ENCODE measurements at places on chromosomes 5 and 9. TPM values are rescaled to one million over a fixed set of nuclear protein-coding genes. Genes with fewer than 3 reads are reported as not detected.

The OCLN gene
- total RNA-seq: 0.21 TPM

The ZNF366 gene
- total RNA-seq: not detected

The NUTM2F gene
- total RNA-seq: not detected

The GCNT4 gene
- 0.28 TPM for total RNA-seq

The LHX3 gene
- total RNA-seq: not detected

The HSD17B3 gene
- not detected for total RNA-seq

The ALDH7A1 gene
- 3.5 TPM for total RNA-seq

The PLEKHG4B gene
- not detected for total RNA-seq

The PPP3R2 gene
- not detected for total RNA-seq

GRCh38 chr9:87322840-87323635, 174.6 kb upstream of the DAPK1 start:
- DNase-seq: no peak
- no peaks in the 10 kb centered on the region for H3K27me3 ChIP-seq
- no peak overlapping the region for H3K4me3 ChIP-seq
- H3K27ac ChIP-seq: no peak overlapping the region
- no peaks in the 10 kb centered on the region for H3K4me1 ChIP-seq
- H3K36me3 ChIP-seq: no peaks in the 10 kb centered on the region

DNA sequence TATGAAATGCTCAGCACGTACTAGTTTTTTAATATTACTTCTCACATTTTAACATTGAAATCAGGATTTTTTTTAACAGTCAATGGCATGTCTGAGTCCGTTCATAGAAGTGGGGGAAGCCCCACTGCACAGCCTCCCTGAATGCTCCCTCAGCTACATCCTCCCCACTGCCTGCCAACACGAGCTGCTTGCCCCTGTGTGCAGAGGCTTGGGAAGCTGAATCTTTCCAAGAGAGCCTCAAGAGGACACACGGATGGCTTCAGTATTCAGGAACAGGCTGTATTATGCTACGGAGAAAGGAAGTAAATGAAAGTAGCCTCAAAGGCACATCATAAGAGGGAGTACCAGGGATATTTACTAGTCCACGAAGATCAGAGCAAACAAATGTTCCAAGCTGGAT, 248.7 kb downstream of the SPOCK1 start:
- H3K4me1 ChIP-seq: no peaks in the 10 kb centered on the region
- H3K27ac ChIP-seq: no peak overlapping the region
- peaks cover 2% of the 10 kb centered on the region for H3K27me3 ChIP-seq

- no peaks in the 10 kb centered on the region for H3K27me3 ChIP-seq
- no peak for DNase-seq
- no peaks in the 10 kb centered on the region for H3K36me3 ChIP-seq
- H3K27ac ChIP-seq: no peak overlapping the region
These were observed 48.9 kb downstream of the PRR16 start for GRCh38 chr5:120512791-120513650.

DNA sequence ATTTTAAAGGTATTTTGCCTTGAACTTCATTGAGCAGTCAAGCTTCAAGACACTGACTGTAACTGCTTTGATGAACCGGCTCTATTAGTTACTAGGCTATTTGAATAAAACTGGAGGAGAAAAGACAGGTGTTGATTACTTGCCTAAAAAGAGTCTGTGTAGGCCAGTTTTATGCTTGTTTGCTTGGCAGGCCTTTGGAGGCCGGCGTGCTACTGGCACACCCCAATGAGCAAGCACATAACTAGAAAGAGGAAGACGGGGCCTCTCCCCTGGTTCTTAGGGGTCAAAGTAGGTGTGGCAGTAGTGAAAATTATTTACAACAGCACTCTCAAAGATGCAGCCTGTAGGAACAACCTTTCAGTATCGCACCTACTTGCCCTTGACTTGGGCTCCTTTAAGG, 2.1 kb upstream of the ZFR start:
- H3K36me3 ChIP-seq: peaks cover 17% of the 10 kb centered on the region
- no peak for DNase-seq
- peaks cover 23% of the 10 kb centered on the region for H3K4me1 ChIP-seq
- no peak overlapping the region for H3K4me3 ChIP-seq
- peaks cover 23% of the 10 kb centered on the region for H3K27me3 ChIP-seq

- peaks cover 3% of the 10 kb centered on the region for H3K36me3 ChIP-seq
- no peak overlapping the region for H3K4me3 ChIP-seq
- DNase-seq: no peak
- H3K27ac ChIP-seq: no peak overlapping the region
These were observed 46.3 kb downstream of the AP3S1 start for GRCh38 chr5:115888027-115888426.

- no peak for DNase-seq
- H3K4me3 ChIP-seq: no peak overlapping the region
- H3K4me1 ChIP-seq: no peaks in the 10 kb centered on the region
- no peak overlapping the region for H3K27ac ChIP-seq
- no peaks in the 10 kb centered on the region for H3K27me3 ChIP-seq
These were observed 316.1 kb downstream of the CDK5RAP2 start for GRCh38 chr9:120263836-120264235.

- H3K4me1 ChIP-seq: no peaks in the 10 kb centered on the region
- H3K27ac ChIP-seq: no peak overlapping the region
- no peak overlapping the region for H3K4me3 ChIP-seq
- DNase-seq: no peak
These were observed 23.0 kb downstream of the ABL1 start for GRCh38 chr9:130857864-130858738.

GRCh38 chr5:159216454-159216853, 7.1 kb upstream of the RNF145 start:
- peak overlapping the region; percentile 57 for H3K27ac ChIP-seq
- no peak for DNase-seq
- peaks cover 13% of the 10 kb centered on the region for H3K27me3 ChIP-seq
- H3K4me3 ChIP-seq: no peak overlapping the region

GRCh38 chr5:164593982-164594381, 1088.6 kb downstream of the MAT2B start:
- H3K4me3 ChIP-seq: no peak overlapping the region
- no peak for DNase-seq
- H3K4me1 ChIP-seq: no peaks in the 10 kb centered on the region
- H3K27me3 ChIP-seq: no peaks in the 10 kb centered on the region
- no peaks in the 10 kb centered on the region for H3K36me3 ChIP-seq
- no peak overlapping the region for H3K27ac ChIP-seq

DNA sequence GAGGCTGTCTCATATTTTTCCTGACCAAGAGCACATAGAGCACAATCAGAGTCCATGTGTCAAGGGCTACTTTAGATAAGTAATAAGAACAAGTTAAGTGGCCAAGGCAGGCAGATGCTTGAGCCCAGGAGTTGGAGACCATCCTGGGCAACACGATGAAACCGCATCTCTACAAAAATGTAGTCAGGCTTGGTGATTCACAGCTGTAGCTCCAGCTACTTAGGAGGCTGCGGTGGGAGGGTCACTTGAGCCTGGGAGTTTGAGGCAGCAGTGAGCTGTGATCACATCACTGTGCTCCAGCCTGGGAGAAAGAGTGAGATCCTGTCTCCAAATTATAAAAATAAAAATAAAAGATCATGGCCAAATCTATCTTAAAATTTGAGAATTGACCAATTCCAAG, 767.9 kb upstream of the CTNND2 start:
- DNase-seq: no peak
- H3K36me3 ChIP-seq: no peaks in the 10 kb centered on the region
- H3K4me3 ChIP-seq: no peak overlapping the region
- H3K27ac ChIP-seq: no peak overlapping the region
- H3K4me1 ChIP-seq: no peaks in the 10 kb centered on the region
- H3K27me3 ChIP-seq: no peaks in the 10 kb centered on the region

GRCh38 chr5:159392871-159393270, 62.6 kb upstream of the IL12B start:
- peaks cover 3% of the 10 kb centered on the region for H3K4me1 ChIP-seq
- peaks cover 2% of the 10 kb centered on the region for H3K36me3 ChIP-seq

DNA sequence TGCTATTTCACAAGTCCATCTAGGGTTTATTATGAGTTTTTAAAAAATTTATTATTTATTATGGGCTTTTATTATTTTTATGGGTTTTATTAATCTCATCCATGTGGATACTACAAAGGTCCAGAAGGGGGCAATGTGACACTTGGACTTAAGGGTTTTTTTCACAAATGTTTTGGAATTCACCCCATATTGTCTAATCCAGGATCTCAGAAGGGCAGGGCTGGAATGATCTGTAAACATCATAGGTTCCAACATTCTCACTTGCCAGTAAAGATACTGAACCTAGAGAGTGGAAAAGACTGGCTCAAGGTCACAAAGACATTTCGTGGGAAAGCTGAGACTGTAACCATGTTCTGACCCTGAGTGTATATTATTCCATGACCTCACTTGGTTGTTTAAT, 35.6 kb downstream of the NIM1K start:
- H3K27ac ChIP-seq: no peak overlapping the region
- peaks cover 5% of the 10 kb centered on the region for H3K4me1 ChIP-seq
- DNase-seq: no peak

DNA sequence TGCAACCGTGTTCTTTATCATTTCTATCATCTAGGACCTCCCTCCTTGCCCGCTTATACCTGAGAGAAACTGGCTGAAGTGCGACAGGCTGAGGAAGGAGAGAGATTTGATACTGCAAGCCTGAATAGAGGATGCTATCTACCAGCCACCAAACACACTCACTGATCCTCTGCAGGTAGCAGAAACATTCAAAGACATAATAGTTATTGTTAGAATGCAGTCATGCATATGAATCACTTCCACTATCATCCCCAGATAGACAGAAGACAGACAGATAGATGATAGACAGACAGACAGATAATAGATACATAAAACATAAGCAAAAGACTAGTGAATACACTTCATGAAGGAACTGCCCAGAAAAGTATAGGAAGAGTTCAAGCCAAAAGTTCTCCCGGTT, 32.9 kb downstream of the FAM81B start:
- no peak overlapping the region for H3K4me3 ChIP-seq
- no peak for DNase-seq
- H3K4me1 ChIP-seq: no peaks in the 10 kb centered on the region
- peaks cover 4% of the 10 kb centered on the region for H3K27me3 ChIP-seq
- H3K36me3 ChIP-seq: no peaks in the 10 kb centered on the region

DNA sequence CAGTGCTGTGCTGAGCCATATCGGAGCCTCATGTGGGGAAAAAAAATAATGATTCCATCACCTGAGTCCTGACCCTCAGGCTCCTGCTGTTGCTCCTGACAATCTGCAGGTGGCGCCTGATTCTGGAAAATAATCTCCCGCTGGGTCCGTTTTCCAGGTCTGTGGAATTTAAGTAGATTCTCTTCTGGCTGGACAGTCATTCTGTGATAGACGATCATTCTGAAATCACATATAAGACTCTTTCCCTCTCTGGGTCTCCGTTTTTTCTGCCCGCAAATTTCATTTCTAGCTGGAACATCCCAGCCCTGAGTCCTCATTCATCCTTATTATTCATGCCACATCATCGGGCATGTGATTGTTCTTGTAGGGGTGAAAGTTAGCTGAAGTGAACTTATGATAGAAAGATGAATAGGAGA, 22.1 kb upstream of the STXBP1 start:
- no peak overlapping the region for H3K27ac ChIP-seq
- peaks cover 3% of the 10 kb centered on the region for H3K4me1 ChIP-seq

- H3K36me3 ChIP-seq: no peaks in the 10 kb centered on the region
- peaks cover 3% of the 10 kb centered on the region for H3K27me3 ChIP-seq
- peaks cover 47% of the 10 kb centered on the region for H3K4me1 ChIP-seq
- no peak for DNase-seq
- H3K4me3 ChIP-seq: no peak overlapping the region
These were observed 36.8 kb upstream of the NEK6 start for GRCh38 chr9:124220946-124221451.

GRCh38 chr9:19492775-19493173, 84.0 kb downstream of the ACER2 start:
- H3K27me3 ChIP-seq: peaks cover 5% of the 10 kb centered on the region
- H3K27ac ChIP-seq: no peak overlapping the region
- H3K4me1 ChIP-seq: peaks cover 15% of the 10 kb centered on the region
- no peaks in the 10 kb centered on the region for H3K36me3 ChIP-seq
- DNase-seq: no peak

DNA sequence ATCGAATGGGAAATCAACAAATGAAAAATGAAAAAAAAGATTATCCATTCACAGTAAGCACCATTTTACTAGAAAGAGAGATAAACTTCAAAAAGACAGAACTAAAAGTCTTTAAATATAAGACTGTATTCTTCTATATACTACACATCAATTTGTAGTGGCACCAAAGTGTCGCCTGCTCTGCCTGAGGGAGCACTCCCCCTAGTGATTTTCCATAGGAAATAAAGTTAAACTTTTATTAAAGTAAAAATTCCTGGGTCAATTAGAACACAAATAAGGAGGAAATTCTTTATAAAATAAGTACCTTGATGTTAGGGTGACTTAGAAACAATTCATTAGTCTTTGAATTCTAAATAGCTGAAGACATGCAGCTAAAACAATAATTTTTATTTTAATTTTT, 9.7 kb downstream of the RAD1 start:
- no peaks in the 10 kb centered on the region for H3K27me3 ChIP-seq
- H3K4me3 ChIP-seq: no peak overlapping the region
- peaks cover 2% of the 10 kb centered on the region for H3K4me1 ChIP-seq
- DNase-seq: no peak
- peaks cover 34% of the 10 kb centered on the region for H3K36me3 ChIP-seq

DNA sequence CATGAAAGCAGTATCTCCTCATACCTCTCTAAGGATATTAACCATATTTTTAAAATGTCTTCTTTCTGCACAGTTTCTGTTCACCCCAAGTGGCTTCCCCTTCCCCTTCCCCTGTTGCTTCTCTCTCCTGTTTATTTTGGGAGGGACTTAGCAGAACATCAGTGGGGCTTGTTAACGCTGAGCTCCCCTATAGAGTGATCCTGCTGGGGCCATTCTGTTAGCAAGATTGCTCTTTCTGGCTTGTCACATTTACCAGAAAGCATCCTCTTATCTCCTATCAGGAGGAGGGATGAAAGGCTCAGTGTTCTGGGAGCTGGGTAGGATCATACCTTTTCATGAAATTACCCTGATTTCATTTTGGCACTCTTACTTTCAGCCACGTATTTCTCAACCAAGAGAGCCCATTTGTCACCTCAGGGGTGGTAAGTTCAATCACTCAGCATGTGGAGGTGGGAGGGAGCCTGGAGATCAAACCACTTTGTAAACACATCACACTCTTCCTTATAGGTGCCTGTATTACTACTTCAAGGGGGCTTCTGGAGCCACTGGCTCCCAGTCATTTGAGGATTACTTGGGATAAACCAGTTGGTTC, 16.7 kb downstream of the NXNL2 start:
- H3K27me3 ChIP-seq: peaks cover 17% of the 10 kb centered on the region
- H3K36me3 ChIP-seq: no peaks in the 10 kb centered on the region
- no peak overlapping the region for H3K4me3 ChIP-seq
- DNase-seq: no peak
- H3K4me1 ChIP-seq: no peaks in the 10 kb centered on the region
- no peak overlapping the region for H3K27ac ChIP-seq

DNA sequence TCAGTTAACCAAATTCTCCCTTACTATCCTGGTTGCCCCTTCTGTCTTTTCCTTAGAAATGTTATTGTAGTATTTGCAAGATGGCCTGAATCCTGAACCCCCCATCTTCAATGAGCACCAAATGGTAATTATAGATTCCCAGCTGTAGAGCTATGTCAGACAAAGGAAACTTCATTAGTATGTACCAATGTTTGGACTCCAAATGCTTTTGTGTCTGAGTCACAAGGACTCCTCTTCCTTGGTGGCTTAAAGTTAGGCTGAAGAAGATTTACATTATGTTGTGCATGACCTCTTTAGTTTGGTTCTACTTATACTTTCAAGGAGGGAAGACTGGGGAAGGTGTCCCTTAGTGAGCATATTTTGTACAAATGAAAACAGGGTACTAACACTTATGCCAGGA, 105.9 kb upstream of the CDKN2B start:
- H3K36me3 ChIP-seq: no peaks in the 10 kb centered on the region
- peaks cover 65% of the 10 kb centered on the region for H3K27me3 ChIP-seq
- peaks cover 12% of the 10 kb centered on the region for H3K4me1 ChIP-seq
- no peak for DNase-seq
- no peak overlapping the region for H3K27ac ChIP-seq
